ENCODE measurements at places on chromosomes 1 and 21. TPM values are rescaled to one million over a fixed set of nuclear protein-coding genes. Genes with fewer than 3 reads are reported as not detected.

GRCh38 chr21:33685613-33686197, 43.4 kb downstream of the ITSN1 start:
- DNase-seq = no peak
- peak overlapping the region; percentile 85 for H3K27ac ChIP-seq
- H3K27me3 ChIP-seq = no peaks in the 10 kb centered on the region
- no peaks in the 10 kb centered on the region for H3K36me3 ChIP-seq
- no peak overlapping the region for H3K4me3 ChIP-seq
- peaks cover 8% of the 10 kb centered on the region for H3K4me1 ChIP-seq

- DNase-seq = no peak
- 0 out of 2 replicates have a peak, but pooled peaks cover 4% of the 10 kb centered on the region for H3K27me3 ChIP-seq
- H3K36me3 ChIP-seq = no peaks in the 10 kb centered on the region
- no peak overlapping the region for H3K4me3 ChIP-seq
- no peaks in the 10 kb centered on the region for H3K4me1 ChIP-seq
- no peak overlapping the region for H3K27ac ChIP-seq
Measured at GRCh38 chr21:14313300-14313699, 69.6 kb downstream of the HSPA13 start.

- H3K4me1 ChIP-seq = peaks cover 35% of the 10 kb centered on the region
- no peak for DNase-seq
- no peaks in the 10 kb centered on the region for H3K27me3 ChIP-seq
- H3K4me3 ChIP-seq = no peak overlapping the region
Measured at GRCh38 chr1:221170171-221170570, 290.9 kb downstream of the HLX start.

DNA sequence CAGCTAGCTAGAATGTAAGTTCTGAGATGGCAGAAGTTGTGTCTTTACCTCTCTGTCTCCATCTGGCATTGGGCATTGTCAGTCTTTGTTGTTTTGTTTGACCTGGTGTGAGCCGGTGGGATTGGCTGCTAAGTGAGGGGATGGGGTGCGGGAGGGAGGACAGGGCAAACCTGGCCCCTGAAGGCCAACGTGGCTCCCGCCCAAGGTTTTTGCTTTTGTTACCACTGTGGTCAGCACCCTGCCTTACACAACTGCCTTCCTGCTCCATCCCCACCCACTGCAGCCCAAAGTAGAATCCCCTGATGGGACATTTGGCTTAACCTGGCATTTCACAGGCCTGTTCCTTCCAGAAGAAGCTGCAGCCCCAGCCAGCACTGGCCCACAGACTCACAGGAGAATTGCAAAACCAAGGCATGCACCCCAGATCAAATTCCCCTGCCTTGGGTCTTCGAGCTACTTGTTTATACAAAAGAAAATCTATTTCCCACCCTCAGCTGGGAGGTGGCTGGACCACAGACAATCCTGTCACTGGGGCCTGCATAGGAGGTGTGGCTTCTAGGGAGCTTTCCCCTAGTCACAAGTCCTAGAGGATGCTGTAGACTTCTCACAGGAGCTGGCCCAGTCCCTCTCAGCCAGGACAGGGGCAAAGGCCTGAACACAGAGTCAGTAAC, 147.5 kb downstream of the TRABD2B start:
- no peak overlapping the region for H3K4me3 ChIP-seq
- peak overlapping the region; percentile 98 for H3K27ac ChIP-seq
- no peaks in the 10 kb centered on the region for H3K27me3 ChIP-seq

The CDA gene
- polyA plus RNA-seq = 0.11 TPM

- H3K27me3 ChIP-seq = no peaks in the 10 kb centered on the region
- no peaks in the 10 kb centered on the region for H3K4me1 ChIP-seq
- no peak overlapping the region for H3K4me3 ChIP-seq
- H3K36me3 ChIP-seq = no peaks in the 10 kb centered on the region
- no peak overlapping the region for H3K27ac ChIP-seq
Measured at GRCh38 chr1:94014087-94014486, 104.9 kb upstream of the GCLM start.

The HPDL gene
- polyA plus RNA-seq = 0.19 TPM

The KIAA1614 gene
- 1.2 TPM for polyA plus RNA-seq

DNA sequence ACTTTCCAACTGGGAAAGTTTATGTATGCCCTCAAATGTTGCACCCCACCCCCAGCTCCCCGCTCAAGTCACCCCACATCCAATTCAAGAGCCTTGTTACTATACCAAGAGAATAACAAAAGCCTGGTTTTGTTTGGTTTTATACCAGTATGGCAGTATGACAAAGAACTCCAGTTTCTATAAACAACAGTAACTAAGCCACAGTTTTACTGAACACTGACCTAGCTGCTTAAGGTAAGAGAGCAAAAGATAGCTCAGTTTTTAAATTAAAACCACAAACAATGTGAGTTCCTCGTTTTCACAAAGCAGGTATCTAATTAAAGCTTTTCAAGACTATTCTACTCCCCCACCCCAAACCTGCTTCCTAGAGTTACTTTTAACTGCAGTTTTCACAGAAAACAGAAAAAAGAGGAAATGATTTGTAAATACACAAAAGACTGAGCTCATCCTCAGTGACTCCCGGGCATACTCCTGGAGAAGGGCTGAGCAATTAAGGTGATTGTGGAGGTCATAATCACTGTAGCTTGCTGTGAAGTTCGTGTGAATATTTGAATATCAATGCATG, 59.3 kb upstream of the LHX8 start:
- no peaks in the 10 kb centered on the region for H3K27me3 ChIP-seq
- H3K27ac ChIP-seq = no peak overlapping the region
- no peak for DNase-seq
- H3K4me3 ChIP-seq = no peak overlapping the region
- no peaks in the 10 kb centered on the region for H3K36me3 ChIP-seq

The ARHGEF2 gene
- 32.4 TPM for polyA plus RNA-seq

DNA sequence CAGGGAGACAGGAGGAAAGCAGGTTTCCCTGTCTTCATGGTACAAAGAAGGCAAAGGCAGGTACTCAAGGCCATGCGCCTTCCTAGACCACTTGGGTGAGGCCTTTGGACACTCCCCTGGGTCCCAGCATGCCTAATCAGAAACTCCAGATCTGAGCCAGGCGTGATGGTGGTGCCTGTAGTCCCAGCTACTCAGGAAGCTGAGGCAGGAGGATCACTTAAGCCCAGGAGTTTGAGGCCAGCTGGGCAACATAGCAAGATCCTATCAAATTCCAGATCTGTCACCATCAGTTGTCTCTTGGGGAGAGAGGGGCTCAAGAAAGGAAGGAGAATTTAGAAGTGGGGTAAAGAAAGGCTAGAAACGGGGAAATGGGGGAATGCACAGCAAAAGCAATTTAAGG, 96.3 kb upstream of the SLC25A33 start:
- H3K27ac ChIP-seq = no peak overlapping the region
- no peak overlapping the region for H3K4me3 ChIP-seq
- H3K36me3 ChIP-seq = no peaks in the 10 kb centered on the region
- H3K4me1 ChIP-seq = no peaks in the 10 kb centered on the region
- no peaks in the 10 kb centered on the region for H3K27me3 ChIP-seq

The POTED gene
- polyA plus RNA-seq = not detected

The OPRD1 gene
- 0.07 TPM for polyA plus RNA-seq

The UBXN10 gene
- polyA plus RNA-seq = not detected

The SELE gene
- polyA plus RNA-seq = 0.10 TPM

GRCh38 chr1:242083742-242084141, 84.8 kb upstream of the MAP1LC3C start:
- no peaks in the 10 kb centered on the region for H3K27me3 ChIP-seq
- peaks cover 4% of the 10 kb centered on the region for H3K36me3 ChIP-seq
- no peaks in the 10 kb centered on the region for H3K4me1 ChIP-seq
- DNase-seq = no peak
- no peak overlapping the region for H3K4me3 ChIP-seq

The ATG4C gene
- 2.8 TPM for polyA plus RNA-seq

The S1PR1 gene
- 6.5 TPM for polyA plus RNA-seq

The ZBTB8A gene
- polyA plus RNA-seq = 1.3 TPM

The KCNK1 gene
- 10.1 TPM for polyA plus RNA-seq

The MYOG gene
- not detected for polyA plus RNA-seq

- no peak overlapping the region for H3K4me3 ChIP-seq
- no peaks in the 10 kb centered on the region for H3K36me3 ChIP-seq
- H3K4me1 ChIP-seq = no peaks in the 10 kb centered on the region
- DNase-seq = no peak
- H3K27me3 ChIP-seq = peaks cover 22% of the 10 kb centered on the region
Measured at GRCh38 chr1:205032508-205032907, 10.5 kb upstream of the CNTN2 start.

DNA sequence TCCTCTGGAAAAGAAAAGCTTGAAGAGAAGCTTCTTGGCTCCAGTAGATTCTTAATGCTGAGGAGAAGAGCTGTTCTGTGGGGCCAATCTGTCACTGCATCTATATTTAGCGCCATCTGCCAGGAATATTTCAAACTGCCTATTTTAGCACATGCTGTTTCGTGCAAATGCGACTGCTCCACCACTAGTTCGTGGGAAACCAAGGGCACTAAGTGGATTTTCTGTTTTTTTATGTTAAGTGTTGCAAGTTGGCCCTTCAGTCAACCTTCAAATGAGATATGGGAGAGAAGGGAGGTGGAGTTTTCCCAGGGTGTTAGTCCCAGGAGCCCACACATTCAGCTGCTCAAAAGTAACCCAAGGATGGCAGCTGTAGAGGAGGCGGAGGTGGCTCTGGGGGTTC, 91.9 kb downstream of the TSEN15 start:
- H3K4me3 ChIP-seq = no peak overlapping the region
- H3K36me3 ChIP-seq = no peaks in the 10 kb centered on the region
- no peak overlapping the region for H3K27ac ChIP-seq
- H3K4me1 ChIP-seq = no peaks in the 10 kb centered on the region

- H3K27ac ChIP-seq = peak overlapping the region; percentile 95
- H3K4me1 ChIP-seq = peaks cover 2% of the 10 kb centered on the region
- DNase-seq = no peak
Measured at GRCh38 chr1:59141267-59141863, 155.5 kb upstream of the FGGY start.

The ZMYND12 gene
- 0.45 TPM for polyA plus RNA-seq

GRCh38 chr1:6545276-6546112, 8.8 kb downstream of the NOL9 start:
- peaks cover 41% of the 10 kb centered on the region for H3K36me3 ChIP-seq
- 0 out of 2 replicates have a peak, but pooled peaks cover 7% of the 10 kb centered on the region for H3K4me1 ChIP-seq
- DNase-seq = no peak
- 0 out of 2 replicates have a peak overlapping the region, but pooled peaks have one; percentile 17 for H3K4me3 ChIP-seq
- no peak overlapping the region for H3K27ac ChIP-seq

DNA sequence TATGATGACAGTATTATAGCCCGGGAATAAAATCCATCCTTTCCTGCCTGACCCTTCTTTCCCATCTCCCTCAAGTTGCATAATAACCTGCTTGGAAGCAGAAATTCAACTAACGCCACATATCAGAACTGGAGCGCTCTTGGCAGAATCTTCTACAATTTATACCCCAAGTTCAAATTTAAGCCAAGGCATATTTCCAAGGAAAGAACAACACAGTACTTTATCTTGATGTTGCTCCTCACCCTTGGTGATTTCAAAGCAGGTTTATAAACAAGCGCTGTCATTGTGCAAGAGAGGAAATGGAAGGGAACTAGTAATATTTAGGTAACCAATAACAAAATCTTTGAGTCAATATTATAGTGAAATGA, 38.0 kb upstream of the PTGFRN start:
- H3K36me3 ChIP-seq = no peaks in the 10 kb centered on the region
- DNase-seq = no peak
- H3K27ac ChIP-seq = no peak overlapping the region
- no peaks in the 10 kb centered on the region for H3K4me1 ChIP-seq
- no peaks in the 10 kb centered on the region for H3K27me3 ChIP-seq

The ANXA9 gene
- 0.07 TPM for polyA plus RNA-seq

DNA sequence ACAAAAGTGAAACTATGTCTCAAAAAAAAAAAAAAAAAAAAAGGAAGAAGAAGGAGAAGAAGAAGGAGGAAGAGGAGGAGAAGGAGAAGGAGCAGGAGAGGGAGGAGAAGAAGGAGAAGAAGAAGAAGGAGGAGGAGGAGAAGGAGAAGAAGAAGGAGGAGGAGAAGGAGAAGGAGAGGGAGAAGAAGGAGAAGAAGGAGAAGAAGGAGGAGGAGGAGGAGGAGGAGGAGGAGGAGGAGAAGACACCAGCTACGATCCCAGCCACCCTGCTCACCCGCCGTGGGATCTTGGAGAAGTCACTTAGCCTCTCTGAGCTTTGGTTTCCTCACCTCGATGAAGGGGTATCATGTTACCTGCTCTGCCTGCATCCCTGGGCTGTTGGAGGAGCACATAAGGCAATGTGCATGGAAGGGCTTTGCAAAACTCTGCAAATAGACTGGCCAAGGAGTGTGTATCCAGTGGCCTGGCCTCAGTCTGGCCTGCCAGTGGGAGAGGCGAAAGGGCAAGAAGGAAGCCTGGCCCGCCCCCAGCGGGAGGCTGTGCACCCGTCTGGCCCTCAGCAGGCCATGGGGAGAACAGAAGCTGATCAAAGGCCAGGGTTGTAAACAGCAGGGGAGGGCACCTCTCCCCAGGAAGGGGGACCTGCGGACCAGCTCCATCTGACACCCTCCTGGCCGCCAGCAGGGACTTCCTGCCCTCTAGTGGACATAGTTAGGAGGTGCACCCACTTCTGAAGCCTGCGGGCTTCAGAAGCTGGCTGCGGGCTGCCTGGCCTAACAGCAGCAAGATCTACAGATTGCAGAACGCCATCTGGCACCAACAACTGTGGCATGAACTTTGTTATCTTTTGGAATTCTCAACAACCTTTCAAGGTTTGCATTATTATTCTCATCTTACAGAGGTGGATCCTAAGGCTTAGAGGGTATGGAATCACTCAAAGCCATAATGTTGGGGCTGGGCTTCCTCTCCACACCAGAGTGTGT, 19.2 kb upstream of the CDK18 start:
- no peaks in the 10 kb centered on the region for H3K36me3 ChIP-seq
- H3K27ac ChIP-seq = no peak overlapping the region
- peak overlapping the region; percentile 22 for H3K4me3 ChIP-seq
- peaks cover 16% of the 10 kb centered on the region for H3K27me3 ChIP-seq

GRCh38 chr1:26378088-26378878, 5.7 kb upstream of the ZNF683 start:
- peak overlapping the region; percentile 11 for H3K27ac ChIP-seq
- no peak overlapping the region for H3K4me3 ChIP-seq
- DNase-seq = no peak
- H3K36me3 ChIP-seq = no peaks in the 10 kb centered on the region
- peaks cover 6% of the 10 kb centered on the region for H3K4me1 ChIP-seq

The SLC25A24 gene
- 14.9 TPM for polyA plus RNA-seq

DNA sequence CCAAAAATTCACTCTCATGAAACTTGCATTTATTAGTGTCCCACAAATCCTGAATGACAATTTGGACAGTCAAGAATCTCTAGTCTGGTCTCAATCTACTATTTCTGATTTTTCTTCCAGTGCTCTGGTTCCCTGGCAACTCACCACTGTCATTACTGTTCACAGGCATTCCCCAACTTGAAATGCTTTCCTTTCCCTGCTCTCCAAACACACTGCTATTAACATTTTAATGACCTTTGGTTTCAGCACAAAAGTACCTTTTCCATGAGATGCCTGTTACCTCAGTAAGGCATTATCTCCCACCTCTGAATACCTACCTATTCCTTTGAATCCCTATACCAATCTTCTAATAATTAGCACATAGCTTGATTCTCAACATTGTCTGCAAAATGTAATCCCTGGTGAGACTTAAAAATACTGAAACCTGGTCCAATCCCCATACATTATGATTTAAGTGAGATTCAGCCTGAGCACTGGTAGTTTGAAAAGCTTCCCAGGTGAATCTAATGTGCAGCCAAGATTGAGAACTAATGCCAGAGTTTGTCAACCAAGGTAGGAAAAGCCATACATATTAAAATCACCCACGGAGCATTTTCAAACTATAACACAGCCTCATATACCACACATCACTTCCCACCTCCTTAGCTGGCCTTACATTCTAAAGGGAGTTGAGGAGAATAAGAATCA, 11.7 kb upstream of the ANGPTL3 start:
- no peak for DNase-seq
- H3K4me3 ChIP-seq = no peak overlapping the region
- H3K4me1 ChIP-seq = no peaks in the 10 kb centered on the region
- H3K27ac ChIP-seq = no peak overlapping the region
- H3K27me3 ChIP-seq = no peaks in the 10 kb centered on the region
- H3K36me3 ChIP-seq = peaks cover 44% of the 10 kb centered on the region

The CRNN gene
- polyA plus RNA-seq = not detected
